ENCODE measurements at places on chromosomes 6 and 20.

DNA sequence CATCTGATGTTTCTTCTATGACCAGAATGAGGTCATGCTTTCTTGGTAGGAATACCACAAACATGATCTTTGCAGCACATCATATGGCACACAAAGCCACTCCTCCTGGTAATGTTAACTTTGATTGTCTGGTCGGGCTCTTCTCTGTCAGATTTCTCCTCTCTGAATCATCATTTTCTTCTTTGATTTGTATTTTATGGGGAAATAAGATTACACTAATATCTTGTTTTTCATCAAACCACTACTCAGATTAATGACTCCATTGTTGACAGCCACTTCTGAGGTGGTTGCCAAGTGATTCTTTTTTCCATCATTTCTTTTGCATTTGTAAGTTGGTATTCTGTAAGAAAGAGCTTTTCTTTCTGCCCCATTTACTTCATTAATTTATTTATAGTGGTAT lies 29.5 kb downstream of the TRMT11 start:
- no peak for DNase-seq

GRCh38 chr20:44495257-44495656 lies 19.6 kb downstream of the TTPAL start:
- no peak for DNase-seq

DNA sequence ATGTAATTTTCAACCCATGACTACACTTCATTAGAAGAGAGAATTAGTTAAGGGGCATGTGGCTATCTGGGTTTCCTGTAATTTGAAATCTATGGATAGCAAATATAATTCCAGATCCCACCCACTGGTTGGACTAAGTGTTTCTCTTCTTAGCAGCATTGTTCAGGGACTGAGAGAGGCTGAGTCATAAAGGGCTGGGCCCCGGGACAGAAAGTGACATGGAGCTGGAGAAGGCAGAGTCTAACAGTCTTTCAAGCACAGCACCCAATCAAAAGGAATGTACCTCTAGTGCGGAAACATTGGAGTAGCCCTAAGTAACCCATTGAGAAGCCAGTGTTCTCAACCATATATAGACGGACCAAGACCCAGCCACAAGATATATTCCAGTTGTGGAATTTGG lies 363.9 kb downstream of the DHX35 start:
- no peak for DNase-seq

DNA sequence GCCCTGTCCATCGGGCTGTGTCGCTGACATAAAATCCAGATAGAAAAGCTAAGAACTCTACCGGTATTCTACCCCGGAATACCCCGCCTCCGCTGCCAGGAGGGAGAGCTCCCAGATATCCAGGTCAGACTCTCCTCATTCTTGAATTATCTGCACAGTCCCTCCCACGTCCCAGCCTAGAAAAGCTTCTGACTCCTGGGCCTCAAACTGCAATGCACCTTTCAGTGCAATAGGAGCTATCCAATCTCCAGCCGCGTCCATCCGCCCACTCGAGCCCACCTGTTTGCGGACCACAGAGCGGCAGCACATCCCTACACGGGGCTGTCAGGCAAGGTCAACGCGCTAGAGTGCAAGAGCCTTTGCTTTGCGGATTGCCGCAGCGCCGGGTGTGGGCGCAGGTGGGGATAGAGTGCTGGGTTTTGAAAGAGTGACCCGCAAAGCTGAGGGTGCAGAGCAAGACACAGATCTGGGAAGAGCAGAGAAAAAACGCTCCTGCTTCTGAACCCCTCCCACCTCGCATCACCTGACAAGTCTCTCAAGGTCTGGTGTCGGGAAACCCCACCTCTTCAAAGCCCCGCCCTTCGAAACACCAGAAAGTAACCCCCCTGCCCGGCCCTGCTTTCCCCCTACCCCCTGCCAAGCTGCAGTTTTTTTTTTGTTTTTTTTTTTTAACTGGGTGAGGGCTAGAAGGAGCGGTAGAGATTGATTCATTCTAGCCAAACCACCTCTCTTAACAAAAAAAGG lies 1.3 kb downstream of the TAPBP start:
- peak; percentile 69 for DNase-seq

- no peak for DNase-seq
Measured at GRCh38 chr6:169252505-169253189, 999 bp downstream of the THBS2 start.

- DNase-seq: no peak
Measured at GRCh38 chr6:98295515-98296175, 538.7 kb upstream of the POU3F2 start.

DNA sequence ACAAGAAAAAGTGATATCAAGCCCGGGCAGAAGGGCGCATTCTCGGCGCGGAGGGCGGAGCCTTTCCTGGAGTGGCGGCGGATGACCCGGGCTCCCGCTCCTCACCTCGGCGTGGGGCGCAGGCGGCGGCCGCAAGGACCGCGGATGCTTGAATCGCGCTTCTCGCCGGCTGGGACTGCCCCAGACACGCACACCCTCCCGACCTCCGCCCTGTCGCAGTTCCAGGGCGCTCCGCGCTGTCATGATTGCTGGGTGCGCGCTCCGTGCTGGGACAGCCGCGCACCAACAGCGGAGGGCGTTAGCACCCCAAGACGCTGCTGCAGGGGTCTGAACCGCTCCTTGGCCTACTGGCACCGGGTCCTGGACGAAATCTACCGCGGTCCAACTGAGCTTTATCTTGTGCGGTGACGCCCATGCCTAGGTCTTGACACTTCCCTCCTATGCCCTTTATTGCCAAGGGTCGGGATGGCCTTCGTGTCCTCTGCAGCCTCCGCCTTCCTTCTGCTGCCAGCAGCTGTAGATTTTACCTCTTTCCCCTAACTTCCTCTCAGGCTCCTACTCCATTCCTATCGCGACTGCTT lies 43.3 kb downstream of the IRAK1BP1 start:
- no peak for DNase-seq

GRCh38 chr6:150485161-150485958 lies 114.3 kb upstream of the PLEKHG1 start:
- no peak for DNase-seq
